ENCODE measurements at places on chromosomes 2 and 18.

DNA sequence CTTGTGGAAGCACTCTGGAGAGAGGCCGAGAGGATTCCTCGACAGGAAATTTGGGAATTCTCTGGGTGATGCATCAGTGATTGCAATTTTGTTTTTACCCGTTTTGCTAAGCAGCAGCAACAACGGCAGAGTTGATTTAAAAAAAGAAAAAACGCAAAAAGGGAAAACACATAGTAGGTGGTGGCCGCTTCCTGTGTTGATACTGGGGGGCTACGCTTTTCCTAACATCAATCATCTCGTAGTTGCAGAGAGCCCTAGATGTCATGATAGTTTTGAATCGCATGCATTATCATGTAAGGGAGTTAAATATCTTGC is 271 bp upstream of the RBM43 start:
- no peak for DNase-seq

DNA sequence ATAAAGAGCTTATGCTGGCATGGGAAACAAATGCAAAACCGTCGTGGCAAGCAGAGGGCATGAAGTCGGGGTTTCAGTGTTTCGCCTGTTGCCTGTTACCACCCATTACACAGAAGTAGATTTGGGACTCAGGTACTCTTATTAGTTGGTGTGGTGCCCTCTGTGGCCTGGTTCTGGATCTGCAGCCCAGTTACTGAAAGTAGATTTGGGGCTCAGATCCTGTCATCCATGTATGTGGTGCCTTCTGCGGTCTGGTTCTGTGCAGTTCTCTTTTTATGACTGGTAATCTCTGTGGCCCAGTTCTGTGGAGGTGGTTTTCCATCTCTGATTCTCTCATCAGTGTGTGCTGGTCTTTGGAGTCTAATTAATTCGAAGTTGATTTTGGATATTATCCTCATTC is 45.2 kb downstream of the ADNP2 start:
- DNase-seq: no peak

DNA sequence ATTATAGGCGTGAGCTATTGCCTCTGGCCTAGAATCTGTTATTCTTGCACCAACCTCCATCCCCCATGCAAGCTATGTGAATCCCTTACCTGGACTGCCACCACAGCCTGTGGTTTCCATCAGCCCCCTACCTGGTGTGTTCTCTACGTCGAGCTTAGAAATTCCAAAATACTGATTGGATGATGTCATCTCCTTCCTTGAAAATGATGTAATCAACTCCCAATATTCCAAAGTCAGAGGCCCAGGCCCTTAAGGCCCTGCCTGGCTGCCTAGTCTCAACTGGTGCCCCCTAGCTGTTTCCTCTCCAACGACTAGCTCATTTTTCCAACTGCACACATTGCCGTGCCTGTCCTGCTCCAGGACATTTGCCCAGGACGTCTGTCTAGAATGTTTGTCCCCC is 41.3 kb upstream of the GBX2 start:
- no peak for DNase-seq

DNA sequence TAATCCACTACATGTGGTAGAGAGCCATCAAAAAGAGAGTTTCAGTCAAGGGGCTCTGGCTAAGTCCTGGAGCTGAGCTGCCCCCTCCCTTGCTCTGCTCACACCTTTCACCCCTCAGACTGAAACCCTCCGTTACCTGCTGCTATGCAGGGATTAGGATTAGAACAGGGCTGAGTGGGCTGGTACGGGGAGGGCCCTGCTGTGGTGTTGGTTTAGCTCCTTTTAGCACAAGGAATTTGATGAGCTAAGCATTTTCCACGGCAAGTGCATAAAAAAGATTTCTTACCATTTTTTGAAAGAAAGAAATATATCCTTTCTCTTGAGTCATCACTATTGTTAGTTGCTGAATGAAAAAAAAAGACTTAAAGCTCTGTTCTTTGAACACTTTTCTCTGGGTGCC is 46.3 kb downstream of the TCF7L1 start:
- DNase-seq: no peak

- no peak for DNase-seq
Observed at GRCh38 chr2:42854207-42854818, 61.9 kb upstream of the HAAO start.

GRCh38 chr18:46262856-46263255 is 158.7 kb downstream of the HAUS1 start:
- DNase-seq: no peak

DNA sequence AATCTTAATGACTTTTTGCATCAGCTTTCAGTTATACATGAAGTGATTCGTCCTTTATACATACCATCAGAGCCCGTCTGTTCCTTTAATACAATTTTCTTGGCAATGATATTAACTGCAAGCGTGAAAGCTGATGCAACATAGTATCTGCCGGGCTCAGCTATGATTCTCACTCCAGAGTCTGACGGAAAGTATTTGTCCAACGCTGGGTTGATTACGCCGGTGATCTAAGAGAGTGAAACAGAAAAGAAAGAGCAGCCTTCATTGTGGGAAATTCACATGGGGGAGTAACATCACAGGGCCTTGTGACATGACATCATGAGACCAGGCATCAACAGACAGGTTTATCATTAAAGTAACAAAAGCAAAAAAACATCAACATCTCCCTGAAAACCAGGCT is 6.2 kb downstream of the ODC1 start:
- DNase-seq: no peak

DNA sequence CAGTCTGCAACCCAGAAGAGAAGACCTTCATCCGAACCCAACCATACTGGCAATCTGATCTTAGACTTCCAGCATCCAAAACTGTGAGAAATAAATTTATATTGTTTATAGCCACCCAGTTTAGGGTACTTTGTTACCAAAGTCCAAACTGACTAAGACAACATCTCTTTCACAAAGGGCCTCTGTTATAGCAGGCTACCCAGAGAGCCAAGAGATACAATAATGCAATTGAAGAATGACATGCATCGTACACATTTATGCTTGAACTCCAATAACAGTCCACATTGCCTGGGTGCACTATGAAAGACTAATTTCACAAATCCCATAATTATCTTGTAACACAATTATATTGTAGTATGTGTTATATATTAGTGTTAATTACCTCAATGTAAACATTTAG is 39.1 kb upstream of the ANKRD44 start:
- no peak for DNase-seq

GRCh38 chr2:152157253-152157652 is 18.3 kb downstream of the STAM2 start:
- DNase-seq: no peak

- DNase-seq: no peak
Observed at GRCh38 chr18:70559446-70559845, 270.6 kb downstream of the SOCS6 start.

GRCh38 chr18:31741097-31741735 is 19.5 kb downstream of the SLC25A52 start:
- DNase-seq: no peak

GRCh38 chr2:134217351-134217750 is 36.5 kb upstream of the MGAT5 start:
- no peak for DNase-seq

GRCh38 chr2:216341121-216341520 is 31.2 kb downstream of the MARCHF4 start:
- DNase-seq: no peak

DNA sequence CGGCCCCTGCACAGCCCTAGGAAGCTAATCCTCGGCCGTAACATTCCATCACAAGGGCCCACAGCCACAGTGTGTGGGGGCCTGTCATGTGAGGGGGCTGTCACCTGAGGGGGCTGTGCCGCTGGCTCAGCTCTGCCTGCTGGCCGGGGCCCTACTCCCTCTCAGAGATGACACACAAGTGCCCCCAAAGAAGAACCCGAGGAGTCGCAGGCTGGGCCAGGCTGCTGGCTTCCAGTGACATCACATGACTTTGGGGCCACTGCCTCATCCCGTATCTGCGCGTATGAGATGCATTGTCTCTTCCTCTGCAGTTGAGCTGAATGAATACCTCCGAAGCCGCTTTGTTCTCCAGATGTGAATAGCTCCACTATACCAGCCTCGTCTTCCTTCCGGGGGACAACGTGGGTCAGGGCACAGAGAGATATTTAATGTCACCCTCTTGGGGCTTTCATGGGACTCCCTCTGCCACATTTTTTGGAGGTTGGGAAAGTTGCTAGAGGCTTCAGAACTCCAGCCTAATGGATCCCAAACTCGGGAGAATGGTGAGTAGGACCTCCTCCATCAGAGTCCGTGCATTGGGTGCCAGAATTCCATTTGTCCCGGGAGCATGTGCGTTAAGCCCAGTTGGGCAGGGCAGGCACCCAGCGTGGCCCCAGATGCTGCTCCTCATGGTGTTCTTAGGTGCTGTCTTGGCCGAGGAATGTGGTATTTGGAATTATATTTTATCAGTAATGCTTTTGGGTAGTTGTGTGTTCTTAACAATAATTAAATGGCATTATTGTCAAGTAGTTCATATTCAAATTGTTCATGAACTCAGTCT is at the start of gene CNDP1:
TSS of gene CNDP1 (plus strand) at position 351 of the 820 bp plus-strand sequence. CDS start at position 519, 168 bp downstream.
- DNase-seq: peak; percentile 49

GRCh38 chr18:48605408-48605845 is 66.6 kb downstream of the CTIF start:
- no peak for DNase-seq

DNA sequence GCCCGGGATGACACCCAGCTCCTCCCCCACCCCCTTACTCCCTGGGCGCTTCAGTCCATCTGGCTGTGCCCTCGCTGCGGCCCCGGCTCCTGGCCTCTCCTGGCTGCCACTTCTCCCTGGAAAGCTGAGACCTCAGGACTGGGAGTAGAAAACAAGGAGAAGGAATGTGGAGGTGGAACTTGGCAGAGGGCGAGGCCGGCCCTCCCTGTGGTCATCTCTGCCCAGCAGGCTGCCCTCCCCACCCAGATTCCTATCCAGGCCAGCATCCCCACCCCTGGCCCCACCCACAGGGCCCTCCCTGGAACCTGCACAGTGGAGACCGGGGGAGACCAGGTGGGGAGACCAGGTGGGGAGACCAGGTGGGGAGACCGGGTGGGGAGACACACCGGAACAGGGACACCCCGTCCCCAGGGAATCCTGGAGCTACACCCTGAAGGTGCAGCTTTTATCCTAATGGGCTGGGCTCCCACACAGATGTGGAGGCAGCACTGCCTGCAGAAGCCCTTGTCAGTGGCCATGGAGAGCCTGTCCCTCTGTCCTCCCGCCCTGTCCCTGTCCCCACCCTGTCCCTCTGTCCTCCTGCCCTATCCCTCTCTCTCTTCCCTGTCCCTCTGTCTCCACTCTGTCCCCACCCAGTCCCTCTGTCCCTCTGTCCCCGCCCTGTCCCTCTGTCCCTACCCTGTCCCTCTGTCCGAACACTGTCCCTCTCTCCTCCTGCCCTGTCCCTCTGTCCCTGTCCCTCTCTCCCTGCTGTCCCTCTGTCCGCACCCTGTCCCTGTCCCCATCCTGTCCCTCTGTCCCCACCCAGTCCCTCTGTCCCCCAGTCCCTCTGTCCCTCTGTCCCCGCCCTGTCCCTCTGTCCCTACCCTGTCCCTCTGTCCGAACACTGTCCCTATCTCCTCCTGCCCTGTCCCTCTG is 157.1 kb downstream of the PXDN start:
- DNase-seq: no peak

DNA sequence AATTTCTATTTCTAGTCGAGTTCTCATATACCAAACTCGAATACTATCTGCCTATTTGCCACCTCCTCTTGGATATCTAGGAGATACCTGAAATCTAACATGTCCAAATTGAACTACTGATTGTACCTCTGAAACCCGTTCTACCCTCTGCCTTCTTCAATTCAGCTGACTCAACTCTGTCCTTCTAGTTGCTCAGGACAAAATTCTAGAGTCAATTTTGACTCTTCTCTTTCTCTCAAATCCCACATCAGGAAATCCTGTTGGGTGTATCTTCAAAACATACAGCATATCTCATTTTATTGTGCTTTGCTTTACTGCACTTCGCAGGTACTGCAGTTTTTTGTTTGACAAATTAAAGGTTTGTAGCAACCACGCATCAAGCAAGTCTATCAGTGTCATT is 137.8 kb downstream of the ZAP70 start:
- DNase-seq: no peak

- no peak for DNase-seq
Observed at GRCh38 chr2:159145745-159146354, 140.7 kb downstream of the WDSUB1 start.

GRCh38 chr2:208529796-208530195 is 123.2 kb downstream of the PTH2R start:
- DNase-seq: no peak

GRCh38 chr2:96214554-96214953 is 5.9 kb upstream of the STARD7 start:
- no peak for DNase-seq

DNA sequence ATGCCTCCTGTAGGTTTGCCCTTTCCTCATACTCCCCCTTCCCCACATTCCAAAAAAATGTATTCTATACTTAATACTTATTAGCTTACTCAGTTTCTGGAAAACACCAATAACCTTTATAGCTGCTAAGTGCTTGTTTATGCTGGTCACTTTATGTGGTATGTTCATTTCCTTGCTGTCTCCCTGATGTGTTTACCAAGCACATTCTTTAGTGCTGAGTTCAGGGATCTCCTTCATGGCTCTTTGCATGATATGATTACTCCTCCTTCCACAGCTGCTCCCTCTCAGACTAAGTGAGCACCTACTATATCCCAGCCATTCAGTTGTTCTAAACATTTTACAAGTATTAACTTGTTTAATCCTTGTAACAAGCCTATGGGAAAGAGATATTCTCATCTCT is 698.3 kb upstream of the FANCL start:
- DNase-seq: no peak

DNA sequence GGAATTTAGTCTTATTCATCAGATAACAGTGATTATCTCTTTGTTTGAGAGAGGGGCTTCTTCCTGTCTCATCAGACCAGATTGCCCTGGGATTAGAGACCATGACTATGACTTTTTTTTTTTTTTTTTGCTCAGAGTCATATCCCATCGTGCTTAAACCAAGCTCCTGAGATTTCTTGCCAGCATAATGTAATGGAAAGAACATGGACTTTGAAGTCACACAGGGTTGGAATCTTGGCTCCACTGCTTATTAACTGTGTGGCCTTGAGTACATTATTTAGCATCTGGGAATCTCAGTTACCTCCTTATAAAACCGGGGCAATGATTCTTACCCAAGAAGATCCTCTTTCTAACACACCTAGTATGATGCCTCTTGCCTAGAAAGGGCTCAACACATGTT is 268.3 kb downstream of the DYSF start:
- no peak for DNase-seq

DNA sequence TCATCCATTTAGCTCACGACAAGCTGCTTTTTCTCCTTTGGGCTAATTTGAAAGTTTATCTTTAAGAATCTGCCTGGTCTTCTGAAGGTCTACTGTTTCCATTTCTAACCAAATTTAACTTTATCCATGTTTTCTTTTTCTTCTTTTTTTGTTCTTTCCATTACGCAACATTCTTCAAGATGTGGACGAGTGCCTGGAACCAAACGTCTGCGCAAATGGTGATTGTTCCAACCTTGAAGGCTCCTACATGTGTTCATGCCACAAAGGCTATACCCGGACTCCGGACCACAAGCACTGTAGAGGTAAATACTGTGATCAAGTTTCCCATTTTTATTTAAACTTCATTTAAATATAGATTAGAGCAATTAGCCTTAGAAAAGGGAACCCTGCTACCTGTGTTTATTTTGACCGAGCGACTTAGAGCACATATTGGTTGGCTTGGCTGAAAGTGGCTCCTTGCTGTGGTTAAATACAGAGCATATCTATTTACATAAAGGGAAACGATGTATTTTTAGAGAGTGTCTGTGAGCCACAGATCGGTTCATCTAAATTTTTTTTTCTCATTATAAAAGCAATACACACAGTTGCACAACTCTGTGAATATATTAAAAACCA is 183.4 kb upstream of the RASGRP3 start:
- no peak for DNase-seq

- DNase-seq: no peak
Observed at GRCh38 chr2:200189964-200190363, 116.5 kb upstream of the SPATS2L start.

GRCh38 chr2:238816291-238816690 is 31.6 kb upstream of the TWIST2 start:
- no peak for DNase-seq

All from amygdala (tissue), 56 donors.